ENCODE measurements at places on chromosomes 16 and 17. TPM values are rescaled to one million over a fixed set of nuclear protein-coding genes. Genes with fewer than 3 reads are reported as not detected.

The FBXL19 gene
- 71.5 TPM for total RNA-seq

The GCGR gene
- total RNA-seq = 0.17 TPM

The PCTP gene
- 18.0 TPM for total RNA-seq

DNA sequence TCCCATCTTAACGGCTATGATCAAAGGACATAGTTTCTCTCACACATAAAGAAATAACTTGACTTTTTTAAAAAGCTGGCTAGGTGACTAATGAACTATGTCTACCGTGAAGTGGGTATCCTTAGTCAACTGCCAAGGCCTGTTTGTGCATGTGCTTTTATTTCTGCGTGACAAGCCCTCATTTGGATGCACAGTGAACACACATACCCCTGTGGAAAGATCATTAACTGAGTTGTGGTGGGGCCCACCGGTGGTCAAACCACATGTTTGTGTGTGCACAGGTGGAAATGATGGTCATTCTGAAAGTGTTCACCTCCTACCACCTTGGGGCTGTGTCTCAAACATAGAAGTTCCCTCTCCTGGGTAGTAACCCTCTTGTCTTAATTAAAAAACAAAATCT, 256.1 kb upstream of the SALL1 start:
- no peaks in the 10 kb centered on the region for H3K36me3 ChIP-seq
- H3K4me3 ChIP-seq = no peak overlapping the region
- peaks cover 15% of the 10 kb centered on the region for H3K4me1 ChIP-seq

DNA sequence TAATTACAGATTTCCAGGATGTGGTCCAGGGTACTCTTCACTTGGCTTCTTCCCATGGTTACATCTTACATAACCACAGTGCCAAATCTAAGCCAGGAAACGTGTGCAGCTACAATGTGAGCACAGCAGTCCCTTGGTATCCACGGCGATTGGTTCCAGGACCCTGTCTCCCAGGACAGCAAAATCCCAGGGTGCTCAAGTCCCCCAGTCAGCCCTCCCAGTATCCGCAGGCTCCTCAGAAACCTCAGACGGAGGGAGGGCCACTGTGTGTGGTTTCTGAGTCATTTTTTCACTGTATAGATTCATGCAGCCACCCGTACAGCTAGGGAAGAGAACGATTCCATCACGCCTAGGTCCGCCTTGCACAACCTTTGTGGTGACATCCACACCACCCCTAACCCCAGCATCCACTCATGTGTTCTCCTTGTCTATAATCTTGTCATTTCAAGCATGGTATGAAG, 11.1 kb upstream of the ATP2C2 start:
- no peak for DNase-seq
- no peaks in the 10 kb centered on the region for H3K4me1 ChIP-seq
- no peak overlapping the region for H3K27ac ChIP-seq
- no peaks in the 10 kb centered on the region for H3K36me3 ChIP-seq

GRCh38 chr16:74201576-74201975, 95.0 kb upstream of the PSMD7 start:
- no peak for DNase-seq
- no peak overlapping the region for H3K4me3 ChIP-seq
- H3K27me3 ChIP-seq = no peaks in the 10 kb centered on the region
- no peaks in the 10 kb centered on the region for H3K4me1 ChIP-seq
- H3K36me3 ChIP-seq = no peaks in the 10 kb centered on the region
- H3K27ac ChIP-seq = no peak overlapping the region

GRCh38 chr16:64132190-64132589, 989.7 kb downstream of the CDH11 start:
- no peak overlapping the region for H3K4me3 ChIP-seq
- H3K27me3 ChIP-seq = no peaks in the 10 kb centered on the region
- no peaks in the 10 kb centered on the region for H3K4me1 ChIP-seq
- H3K27ac ChIP-seq = no peak overlapping the region
- DNase-seq = no peak

GRCh38 chr16:84232060-84232459, 7.8 kb downstream of the KCNG4 start:
- H3K27ac ChIP-seq = no peak overlapping the region
- no peaks in the 10 kb centered on the region for H3K27me3 ChIP-seq
- H3K4me1 ChIP-seq = peaks cover 4% of the 10 kb centered on the region
- no peak for DNase-seq
- H3K4me3 ChIP-seq = no peak overlapping the region

DNA sequence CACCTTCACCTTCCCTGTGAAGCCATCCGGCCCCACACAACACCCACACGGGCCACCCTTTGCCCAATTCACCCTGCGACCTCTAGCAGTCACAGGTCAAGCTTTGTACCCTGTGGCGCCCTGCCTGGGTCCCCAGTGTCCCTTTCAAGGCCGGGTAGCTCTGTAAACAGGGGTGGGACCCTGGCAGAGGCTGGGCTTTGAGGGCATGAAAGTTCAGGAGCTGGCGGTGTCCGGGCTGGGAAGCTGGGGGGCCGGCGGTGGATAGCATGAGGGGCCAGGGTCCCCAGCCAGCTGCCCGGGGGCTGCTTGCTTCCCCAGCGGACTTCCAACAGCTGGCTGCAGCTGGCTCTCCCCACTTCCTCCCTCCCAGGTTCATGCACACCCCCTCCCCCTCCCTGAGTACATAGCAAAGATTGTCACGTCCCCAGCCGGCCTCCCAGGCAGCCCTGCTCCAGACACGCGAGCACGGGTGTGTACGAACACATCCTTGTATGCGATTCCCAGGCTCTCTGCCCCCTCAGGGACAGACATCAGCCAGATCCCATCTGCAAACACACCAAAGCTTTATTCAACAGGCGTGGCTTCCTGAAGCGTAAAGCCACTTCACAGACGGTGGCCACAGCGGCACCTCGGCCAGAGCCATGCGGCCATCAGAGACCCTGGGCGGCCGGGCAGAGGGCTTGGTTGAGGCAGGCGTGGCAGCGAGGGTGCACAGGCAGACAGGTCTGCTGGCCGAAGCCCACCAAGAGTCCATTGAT, 8.2 kb downstream of the NTHL1 start:
- no peaks in the 10 kb centered on the region for H3K36me3 ChIP-seq
- no peak overlapping the region for H3K27ac ChIP-seq
- no peak for DNase-seq
- H3K27me3 ChIP-seq = no peaks in the 10 kb centered on the region
- no peaks in the 10 kb centered on the region for H3K4me1 ChIP-seq

DNA sequence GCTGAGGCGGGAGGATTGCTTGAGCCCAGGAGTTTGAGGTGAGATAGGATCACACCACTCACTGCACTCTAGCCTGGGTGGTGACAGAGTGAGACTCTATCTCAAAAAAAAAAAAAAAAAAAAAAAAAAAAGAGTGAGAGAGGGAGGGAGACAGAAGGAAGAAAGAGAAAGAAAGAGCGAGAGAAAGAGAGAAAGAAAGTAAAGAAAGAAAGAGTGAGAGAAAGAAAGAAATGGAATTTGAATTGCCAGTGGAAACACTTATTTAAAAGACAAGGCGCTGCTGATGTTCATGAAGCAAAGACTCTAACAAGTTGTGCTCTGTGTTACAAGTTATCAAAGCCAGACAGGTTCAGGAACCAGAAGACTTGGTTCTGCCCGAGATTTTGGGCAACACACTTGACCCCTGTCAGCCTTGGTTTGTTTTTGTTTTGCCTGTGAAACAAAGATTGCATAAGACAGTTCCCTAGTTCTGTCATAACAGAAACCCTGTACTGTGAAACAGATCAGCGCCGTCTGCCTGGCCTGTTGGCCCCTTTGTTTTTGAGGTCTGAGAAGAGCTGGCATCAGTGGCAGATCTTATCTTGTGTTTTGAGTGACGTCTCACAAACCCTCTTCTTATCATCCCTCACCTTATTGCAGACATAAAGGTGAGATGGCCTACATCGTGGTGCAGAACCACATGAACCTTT, 55.4 kb upstream of the ENDOV start:
- no peaks in the 10 kb centered on the region for H3K4me1 ChIP-seq
- H3K27me3 ChIP-seq = no peaks in the 10 kb centered on the region
- H3K36me3 ChIP-seq = peaks cover 19% of the 10 kb centered on the region

DNA sequence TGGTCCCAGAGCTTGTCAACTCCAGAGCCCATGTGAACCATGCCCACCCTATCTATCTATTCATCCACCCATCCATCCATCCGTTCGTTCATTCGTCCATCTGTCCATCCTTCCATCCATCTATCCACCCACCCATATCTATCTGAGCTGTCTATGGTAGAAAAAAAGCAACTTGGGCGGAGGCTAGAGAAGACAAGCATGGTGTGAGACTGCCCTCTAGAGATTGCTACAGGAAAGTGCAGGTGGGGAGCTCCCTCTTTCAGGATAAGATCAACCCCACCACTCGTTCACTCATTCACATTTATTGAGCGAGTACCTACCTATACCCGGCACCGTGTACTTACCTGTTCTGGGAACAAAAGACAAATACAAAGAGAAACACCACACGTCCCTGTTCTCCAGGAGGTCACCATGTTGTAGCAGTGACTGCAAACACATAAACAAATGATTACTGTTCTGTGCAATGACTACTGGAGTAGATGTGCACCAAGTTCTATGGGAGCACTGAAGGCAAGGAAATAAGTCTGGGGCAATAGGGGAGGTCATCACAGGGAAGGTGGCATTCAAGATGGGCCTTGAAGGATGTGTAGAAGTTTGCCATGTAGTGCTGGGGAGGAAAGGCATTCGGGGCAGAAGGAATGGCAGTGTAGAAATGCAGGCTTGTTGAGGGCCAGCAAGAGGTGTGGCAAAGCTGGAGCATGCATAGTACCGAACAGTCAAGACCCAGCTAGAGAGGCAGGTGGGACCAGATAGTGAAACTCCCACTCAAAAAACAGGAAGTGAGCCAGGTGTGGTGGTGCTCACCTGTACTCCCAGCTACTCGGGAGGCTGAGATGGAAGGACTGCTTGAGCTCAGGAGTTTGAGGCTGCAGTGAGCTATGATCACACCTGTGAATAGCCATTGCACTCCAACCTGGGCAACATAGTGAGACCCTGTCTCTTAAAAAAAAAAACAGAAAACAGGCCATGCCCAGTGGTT, 13.4 kb upstream of the ATP5MC1 start:
- no peaks in the 10 kb centered on the region for H3K4me1 ChIP-seq
- no peaks in the 10 kb centered on the region for H3K36me3 ChIP-seq
- no peaks in the 10 kb centered on the region for H3K27me3 ChIP-seq
- H3K27ac ChIP-seq = no peak overlapping the region
- DNase-seq = peak; percentile 92

DNA sequence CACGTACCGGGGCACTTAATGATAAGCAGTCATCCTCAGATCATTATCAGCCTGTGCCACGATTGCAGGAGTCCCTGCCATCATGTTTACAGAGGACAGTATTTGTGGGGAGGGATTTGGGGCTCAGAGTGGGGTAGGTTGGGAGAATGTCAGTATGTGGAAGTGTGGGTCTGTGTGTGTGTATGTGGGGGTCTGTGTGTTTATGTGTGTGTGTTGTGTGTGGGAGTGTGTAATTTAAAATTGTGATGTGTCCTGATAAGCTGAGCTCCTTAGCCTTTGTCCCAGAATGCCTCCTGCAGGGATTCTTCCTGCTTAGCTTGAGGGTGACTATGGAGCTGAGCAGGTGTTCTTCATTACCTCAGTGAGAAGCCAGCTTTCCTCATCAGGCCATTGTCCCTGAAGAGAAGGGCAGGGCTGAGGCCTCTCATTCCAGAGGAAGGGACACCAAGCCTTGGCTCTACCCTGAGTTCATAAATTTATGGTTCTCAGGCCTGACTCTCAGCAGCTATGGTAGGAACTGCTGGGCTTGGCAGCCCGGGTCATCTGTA, 13.5 kb upstream of the EFCAB13 start:
- no peaks in the 10 kb centered on the region for H3K36me3 ChIP-seq
- H3K27ac ChIP-seq = no peak overlapping the region
- H3K4me3 ChIP-seq = no peak overlapping the region
- DNase-seq = no peak

GRCh38 chr16:381789-382717, at the start of gene PGAP6:
Gene PGAP6 (minus strand): TSS chr16:381978. CDS start chr16:381821, 157 bp downstream.
- H3K4me1 ChIP-seq = peaks cover 42% of the 10 kb centered on the region
- H3K27me3 ChIP-seq = no peaks in the 10 kb centered on the region
- DNase-seq = peak; percentile 71
- no peaks in the 10 kb centered on the region for H3K36me3 ChIP-seq
- H3K27ac ChIP-seq = peak within 1 kb of the TSS; percentile 98
- peak within 1 kb of the TSS; percentile 95 for H3K4me3 ChIP-seq
